NCI-H2227 treated with DMSO at 0.1 percent for 48 hours (cell line): ENCODE measurements at places on chromosomes 12 and 14.

DNA sequence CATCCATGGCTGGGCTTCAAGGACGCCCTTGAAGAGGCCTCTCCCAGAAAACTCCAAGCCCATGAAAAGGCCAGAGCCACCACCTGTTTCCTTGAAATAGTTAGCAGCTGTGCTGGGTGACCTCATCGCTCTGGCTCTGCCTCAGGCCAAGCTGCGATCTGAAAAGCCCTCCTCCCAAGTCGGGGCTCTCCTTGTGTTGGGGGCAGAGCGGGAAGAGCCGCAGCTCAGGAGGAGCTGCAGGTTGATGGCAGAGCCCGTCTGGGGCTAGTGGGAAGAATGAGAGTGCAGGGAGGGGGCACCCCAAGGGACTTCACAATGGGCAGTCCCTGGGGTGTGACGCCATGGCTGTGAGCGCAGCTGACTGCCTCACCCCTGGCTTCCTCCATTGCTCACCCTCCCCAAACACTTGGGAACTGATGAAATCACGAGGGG lies 50.0 kb upstream of the STON2 start:
- DNase-seq: peak; percentile 9

DNA sequence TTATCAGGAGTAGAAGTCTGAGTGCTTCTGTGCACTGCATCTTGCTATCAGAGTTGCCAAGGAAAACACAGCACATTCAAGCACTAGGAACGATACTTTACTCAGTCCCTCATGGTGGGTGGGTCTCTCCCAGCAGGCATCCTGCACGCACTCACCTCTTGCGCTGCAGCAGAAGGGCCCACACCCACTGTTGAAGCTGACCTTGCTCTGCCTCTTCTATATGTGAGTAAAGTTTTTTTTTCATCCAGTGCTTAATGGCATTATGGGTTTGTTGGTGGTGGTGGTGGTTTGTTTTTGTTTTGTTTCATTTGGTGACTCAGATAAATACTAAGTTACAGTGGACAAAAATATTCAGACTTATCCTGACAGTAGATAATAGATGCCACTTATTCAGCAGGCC lies 348.5 kb downstream of the EGLN3 start:
- no peak for DNase-seq

GRCh38 chr14:28653521-28653920 lies 113.1 kb upstream of the FOXG1 start:
- DNase-seq: no peak

- DNase-seq: peak; percentile 91
Measured at GRCh38 chr14:89349171-89350008, 67.6 kb downstream of the FOXN3 start.

GRCh38 chr14:34926552-34926951 lies 51.4 kb upstream of the BAZ1A start:
- DNase-seq: no peak

GRCh38 chr12:19181666-19182426 lies 52.3 kb downstream of the PLEKHA5 start:
- DNase-seq: no peak

DNA sequence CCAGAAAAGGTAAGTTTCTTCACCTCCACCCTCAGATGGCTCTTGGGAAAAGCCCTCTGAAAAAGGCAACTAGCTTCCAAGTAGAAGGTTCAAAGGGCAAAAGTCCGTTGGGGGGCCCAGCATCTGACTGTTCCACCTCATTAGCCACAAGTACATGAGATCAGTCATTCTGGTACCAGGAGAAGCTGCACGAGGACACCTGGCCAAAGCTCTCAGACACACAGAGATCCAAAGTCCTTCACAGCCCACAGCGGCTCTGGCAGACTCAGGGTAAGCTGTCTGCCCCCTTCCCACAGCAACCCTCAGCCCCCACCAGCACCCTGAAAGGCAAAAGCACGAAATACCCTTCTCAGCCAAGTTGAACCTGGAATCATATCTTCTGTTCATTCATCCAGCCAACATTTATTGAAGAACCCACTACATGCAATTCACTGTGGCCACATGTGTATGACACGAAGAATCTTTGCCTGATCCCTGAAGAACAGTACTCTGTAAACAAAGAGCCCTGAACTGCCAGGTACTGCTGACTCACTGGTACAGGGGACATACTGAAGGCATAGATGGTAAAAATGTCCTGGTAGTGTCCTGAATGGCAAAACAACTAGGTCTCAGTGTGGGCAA lies 19.0 kb downstream of the SLC7A7 start:
- DNase-seq: no peak

GRCh38 chr12:21655591-21655990 lies 2.1 kb downstream of the LDHB start:
- no peak for DNase-seq

DNA sequence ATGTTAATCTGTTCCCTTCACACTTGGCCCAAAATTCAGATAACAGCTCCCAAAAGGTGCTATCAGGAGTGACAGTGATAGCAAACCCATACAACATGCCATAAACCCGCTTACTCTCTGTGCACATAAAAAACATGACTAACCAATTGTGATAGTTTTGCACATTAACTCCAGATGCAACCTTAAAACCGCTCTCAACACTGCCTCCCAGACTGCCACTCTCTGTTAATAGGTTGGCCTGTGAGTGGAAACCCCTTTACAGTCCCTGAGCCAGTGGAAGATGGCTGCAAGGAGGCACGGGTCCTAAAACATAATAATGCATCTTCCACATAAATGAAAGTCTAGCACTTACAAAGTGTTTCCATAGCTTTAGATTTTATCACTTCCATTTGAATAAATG lies 12.0 kb upstream of the TMTC1 start:
- DNase-seq: no peak

GRCh38 chr14:95238487-95239298 lies 81.0 kb downstream of the CLMN start:
- DNase-seq: no peak

DNA sequence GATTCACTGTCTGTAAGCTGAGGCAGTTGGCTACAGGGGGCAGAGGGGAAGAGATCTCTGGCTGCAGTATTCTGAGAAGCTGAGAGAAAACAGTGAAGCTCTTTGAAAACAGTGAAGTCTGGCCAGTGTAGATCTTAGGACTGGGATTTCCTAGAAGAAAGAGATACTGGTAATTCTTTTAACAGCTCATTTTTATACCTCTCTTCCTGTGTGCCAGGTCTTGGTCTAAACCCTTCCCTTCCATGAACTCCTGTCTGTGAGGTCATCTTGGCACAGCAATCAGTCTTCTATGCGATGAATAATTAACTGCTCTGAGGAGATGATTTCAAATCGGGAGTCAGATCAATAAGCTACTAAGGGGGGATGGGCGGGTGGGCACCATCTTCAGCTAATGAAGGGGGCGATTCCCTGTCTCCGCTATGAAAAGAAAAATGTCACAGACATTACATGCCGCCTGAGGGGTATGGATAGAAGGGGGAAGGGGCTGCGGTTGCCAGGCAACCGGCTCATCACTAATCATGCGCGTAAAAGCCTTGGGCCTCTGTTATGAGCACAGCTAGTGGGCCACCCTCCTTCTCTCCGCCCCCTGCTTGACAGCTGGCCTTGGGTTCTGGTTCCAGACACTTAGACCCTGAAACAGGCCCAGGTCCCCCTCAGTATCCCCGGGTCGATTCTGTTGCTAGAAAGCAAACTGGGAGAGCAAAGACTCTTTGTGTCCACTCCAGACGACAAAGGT lies 75.3 kb upstream of the CEP83 start:
- DNase-seq: peak; percentile 32

- no peak for DNase-seq
Measured at GRCh38 chr14:34348592-34348991, 113.4 kb downstream of the SPTSSA start.

DNA sequence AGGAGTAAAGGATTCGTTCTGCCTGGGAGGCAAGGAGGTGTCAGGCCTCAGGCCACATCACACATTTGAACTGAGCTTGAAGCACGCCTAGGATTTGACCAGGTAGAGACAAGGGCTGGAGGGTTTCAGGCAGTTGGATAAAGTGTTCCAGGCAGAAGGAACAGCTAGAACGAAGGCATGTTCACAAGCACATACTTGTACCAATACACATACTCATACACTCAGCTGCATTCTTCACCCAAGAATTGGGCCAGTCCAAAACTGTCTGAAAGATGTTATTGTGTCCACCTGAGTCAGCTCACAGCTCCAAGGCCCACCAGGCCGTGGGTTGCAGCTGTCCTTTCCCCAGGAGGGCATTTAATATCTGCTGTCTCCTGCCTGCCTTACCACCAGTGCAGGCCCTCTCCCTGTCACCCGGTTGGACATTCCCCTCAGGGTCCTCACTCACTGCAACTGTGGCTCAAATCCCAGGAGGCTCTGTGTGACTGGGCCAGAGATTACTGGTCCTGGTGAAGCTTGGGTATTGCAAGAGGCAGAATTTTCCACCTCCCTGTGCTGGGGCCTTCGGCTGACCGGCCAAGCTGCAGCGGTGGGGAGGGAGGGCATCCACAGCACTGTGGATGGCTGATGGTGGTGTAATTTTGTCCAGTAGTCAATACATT lies 12.8 kb upstream of the AQP2 start:
- no peak for DNase-seq

DNA sequence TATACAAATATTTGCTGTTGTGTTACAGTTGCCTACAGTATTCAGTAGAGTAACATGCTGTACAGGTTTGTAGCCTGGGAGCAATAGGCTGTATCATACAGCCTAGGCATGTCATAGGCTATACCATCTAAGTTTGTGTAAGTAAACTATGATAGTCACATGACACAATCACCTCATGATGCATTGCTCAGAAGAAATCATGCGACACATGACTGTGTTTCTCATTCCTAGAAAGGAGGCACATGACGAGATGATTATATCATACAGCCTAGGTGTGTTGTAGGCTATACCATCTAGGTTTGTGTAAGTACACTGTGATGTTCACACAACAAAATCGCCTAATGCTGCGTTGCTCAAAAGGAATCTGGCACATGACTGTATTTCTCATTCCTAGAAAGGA lies 31.9 kb downstream of the NOPCHAP1 start:
- DNase-seq: no peak

DNA sequence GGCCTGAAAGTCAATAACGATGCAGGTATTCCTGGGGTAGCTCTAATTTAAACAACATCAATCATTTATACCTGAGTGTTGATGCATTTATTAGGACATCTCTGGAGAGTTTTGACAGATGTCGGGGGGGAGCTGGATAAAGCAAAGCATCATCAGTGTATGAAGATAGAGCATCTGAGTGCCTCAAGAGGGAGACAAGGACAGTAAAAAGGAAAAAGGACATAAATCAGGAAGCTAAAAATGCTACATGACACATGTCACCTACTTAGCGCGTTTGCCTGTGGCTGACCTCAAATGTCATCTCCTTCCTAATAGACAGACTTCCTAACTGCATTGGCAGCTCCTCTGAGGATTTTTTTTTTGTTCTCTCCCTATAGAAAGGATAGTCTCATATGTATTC lies 259.5 kb upstream of the PKP2 start:
- DNase-seq: no peak

GRCh38 chr14:52303236-52303635 lies 10.9 kb upstream of the PTGER2 start:
- no peak for DNase-seq

GRCh38 chr12:104515899-104516298 lies 59.2 kb downstream of the CHST11 start:
- no peak for DNase-seq

GRCh38 chr14:35829449-35829848 lies 3.3 kb downstream of the BRMS1L start:
- DNase-seq: no peak

- no peak for DNase-seq
Measured at GRCh38 chr12:130608132-130608531, 108.0 kb downstream of the RIMBP2 start.

GRCh38 chr14:105540811-105541210 lies 14.4 kb downstream of the TMEM121 start:
- DNase-seq: no peak

DNA sequence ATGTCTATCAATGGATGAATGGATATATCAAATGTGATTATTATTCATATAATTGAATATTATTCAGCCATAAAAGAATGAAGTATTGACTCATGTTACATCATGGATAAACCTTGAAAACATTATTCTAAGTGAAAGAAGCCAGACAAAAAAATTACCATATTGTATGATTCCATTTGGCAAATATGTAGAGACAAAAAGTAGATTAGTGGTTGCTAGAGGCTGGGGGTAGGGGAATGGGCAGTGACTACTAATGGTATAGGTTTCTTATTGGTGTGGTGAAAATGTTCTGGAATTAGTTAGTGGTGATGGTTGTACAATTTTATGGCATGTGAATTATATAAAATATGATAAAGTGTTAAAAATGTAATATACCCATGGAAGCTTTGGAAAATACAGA lies 31.8 kb upstream of the GNS start:
- DNase-seq: no peak

DNA sequence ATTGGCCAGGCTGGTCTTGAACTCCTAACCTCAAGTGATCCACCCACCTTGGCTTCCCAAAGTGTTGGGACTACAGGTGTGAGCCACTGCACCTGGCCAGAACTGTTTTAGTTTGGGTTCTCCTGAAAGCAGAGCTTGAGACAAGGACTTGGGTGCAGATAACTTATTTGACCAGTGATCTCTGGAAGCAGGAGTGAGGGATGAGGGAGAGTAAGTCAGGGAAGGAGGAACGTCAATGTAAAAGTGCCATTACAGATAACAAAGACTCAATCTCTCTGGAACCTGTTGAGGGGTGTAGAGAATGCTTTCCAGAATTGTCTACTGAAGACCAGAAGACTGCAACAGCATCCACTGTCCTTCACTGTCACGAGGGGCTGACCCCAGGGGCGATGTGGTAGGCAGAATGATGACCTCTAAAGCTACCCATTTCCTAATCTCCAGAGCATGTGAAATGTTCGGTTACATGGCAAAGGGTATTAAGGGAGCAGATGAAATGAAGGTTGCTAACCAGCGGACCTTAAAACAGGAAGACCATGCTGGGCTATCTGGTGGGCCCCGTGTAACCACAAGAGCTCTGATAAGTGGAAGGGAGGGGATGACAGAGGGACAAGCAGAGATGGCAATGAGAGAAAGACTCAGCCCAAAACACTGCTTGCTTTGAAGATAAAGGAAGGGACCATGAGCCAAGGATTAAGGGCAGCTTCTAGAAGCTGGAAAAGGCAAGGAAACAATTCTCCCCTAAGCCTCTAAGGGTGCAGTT lies 207.8 kb downstream of the RBM19 start:
- no peak for DNase-seq

DNA sequence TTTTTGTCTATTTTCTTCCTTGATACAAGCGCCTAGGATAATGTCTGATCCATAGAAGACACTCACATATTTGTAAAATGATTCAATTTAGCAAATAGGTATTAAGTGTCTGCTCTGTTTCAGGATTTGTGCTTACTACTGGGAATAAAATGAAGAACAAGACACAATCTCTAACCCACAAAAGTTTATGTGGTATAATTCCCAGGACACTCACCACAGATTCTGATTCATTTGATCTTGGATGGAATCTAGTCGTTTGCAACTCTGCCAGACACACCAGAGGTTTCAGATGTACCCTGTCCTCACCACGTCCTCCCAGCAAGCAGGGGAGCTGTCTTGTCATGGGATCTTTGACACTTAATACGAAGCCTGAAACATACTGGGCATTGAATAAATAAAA lies 208.3 kb downstream of the LRIG3 start:
- no peak for DNase-seq

- DNase-seq: no peak
Measured at GRCh38 chr12:40655451-40655850, 36.8 kb upstream of the CNTN1 start.
